ENCODE measurements at places on chromosomes 3 and 15. TPM values are rescaled to one million over a fixed set of nuclear protein-coding genes. Genes with fewer than 3 reads are reported as not detected.

SLC2A2 gene
- not detected for total RNA-seq

KPNA4 gene
- 30.1 TPM for total RNA-seq

PPM1M gene
- 22.4 TPM for total RNA-seq

C3orf85 gene
- total RNA-seq, result not detected

CXCR6 gene
- not detected for total RNA-seq
